BJ (cell line): ENCODE measurements at places on chromosomes 12 and 14.

DNA sequence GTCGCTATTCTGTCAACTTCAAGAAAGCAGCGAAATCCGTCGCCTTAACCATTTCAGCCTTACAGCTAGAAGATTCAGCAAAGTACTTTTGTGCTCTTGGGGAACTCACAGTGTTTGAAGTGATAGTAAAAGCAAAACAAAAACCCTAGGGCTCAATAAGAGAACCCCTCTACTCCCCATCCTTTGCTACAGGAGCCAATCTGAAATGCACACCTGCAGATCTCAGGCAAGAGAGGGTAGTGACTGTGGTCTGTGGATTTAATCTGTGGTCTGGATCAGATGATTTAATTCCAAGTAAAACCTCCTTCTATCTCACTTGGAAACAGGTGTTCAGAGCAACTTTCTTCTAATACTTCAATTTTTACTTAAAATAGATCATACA is 422.9 kb upstream of the OR4E1 start:
- DNase-seq = no peak

- no peak for DNase-seq
Measured at GRCh38 chr14:51552768-51553404, 98.8 kb upstream of the FRMD6 start.

DNA sequence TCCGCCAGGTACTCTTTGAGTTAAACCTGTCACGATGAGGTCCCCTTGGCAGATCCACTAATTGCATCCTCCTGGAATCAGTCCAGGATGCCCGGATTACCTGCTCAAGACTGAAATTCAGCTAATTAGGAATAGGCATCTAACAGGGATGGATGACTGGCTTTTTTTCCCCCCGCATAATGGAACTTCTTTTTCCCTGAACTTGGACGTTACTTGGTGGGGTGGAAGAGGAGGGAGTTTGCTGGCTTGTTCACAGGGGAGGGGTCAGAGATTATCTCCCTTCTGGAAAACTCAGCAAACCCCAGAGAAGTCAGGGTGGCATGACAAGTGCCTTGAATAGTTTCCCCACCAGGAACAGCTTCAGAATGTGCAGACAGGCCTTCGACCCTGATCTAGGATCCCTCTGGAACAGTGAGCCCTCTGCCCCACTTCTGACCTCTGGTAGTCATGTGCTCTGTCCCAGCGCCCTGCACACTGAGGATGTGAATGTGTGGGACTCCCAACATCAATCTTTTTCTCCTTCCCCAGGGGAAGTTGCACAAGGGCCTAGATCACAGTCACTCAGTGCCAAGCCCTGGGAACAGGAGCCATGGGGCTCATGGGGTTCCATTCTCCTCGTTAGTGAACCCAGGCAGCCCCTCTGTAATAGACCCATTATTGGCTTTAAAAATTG is 142.5 kb downstream of the SMOC1 start:
- DNase-seq = no peak

DNA sequence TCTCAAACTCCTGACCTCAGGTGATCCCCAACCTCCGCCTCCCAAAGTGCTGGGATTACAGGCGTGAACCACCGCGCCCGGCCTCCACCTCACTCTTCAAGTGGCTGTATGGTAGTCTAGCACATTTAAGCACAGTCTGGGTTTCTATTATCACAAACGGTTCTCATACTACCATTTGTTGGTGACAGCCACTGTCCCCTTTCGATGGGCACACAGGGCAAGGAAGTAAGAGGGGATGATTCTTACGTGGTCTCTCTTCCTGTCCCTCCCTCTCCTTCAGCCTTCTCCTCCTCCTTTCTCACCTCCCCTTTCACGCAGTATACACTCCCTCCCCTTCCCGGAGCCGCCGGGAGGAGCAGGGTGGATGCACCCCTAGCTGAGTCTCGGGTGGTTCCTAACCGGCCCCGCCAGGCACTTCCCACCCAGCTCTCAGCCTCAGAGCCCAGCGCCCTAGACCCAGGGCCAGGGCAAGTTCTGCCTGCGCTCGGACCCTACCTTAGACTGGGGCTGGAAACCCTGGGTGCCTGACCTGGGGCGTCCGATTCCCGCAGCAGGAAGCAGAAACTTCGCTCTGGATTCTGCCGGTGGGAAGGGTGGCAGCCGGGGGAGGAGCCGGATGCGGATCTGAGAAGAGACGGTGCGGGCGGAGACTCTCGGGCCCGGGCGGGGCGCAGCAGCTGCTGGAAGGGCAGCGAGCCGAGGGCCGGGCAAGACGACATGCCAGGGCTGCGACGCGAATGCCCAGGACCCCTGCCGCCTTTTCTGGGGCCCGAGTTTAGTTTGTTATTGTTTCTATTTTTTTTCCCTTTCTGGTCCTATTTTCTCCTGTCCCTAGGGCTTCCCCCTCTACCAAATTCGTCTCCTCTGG is at the start of gene TEP1:
TSS of gene TEP1 (minus strand) at position 626 of the 868 bp plus-strand sequence. CDS start 5,062 bp downstream, outside the sequence.
- DNase-seq = peak; percentile 34

DNA sequence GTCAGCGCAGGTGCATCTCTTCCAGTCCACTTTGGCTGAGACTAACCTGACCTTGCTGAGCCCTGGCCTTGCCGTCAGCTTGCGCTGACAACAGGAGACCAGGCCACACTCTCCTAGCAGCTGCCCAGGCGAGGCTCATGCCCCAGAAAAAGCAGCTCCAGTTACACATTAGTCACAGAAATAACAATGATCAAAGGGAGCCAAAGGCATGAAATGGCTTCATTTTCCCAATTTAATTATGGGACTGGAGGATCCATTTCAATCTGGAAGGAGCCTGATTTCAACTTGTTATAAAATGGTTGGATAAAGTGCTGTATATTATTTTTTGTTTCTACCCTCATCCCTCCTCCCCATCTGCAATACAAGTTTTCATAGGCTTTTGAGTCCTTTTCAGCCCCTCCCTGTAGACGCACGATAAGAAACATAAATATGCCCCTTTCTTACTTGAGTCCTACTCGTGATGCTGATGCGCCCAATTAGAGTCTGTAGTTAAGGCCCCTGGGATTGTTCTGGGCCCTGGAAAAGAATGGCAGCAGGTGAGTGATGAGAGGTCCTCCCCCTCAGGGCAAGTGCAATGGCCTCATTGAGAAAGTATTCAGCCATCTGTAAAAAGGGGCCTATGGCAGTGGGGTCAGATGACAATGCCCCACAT is 376.0 kb downstream of the C12orf75 start:
- peak; percentile 19 for DNase-seq

DNA sequence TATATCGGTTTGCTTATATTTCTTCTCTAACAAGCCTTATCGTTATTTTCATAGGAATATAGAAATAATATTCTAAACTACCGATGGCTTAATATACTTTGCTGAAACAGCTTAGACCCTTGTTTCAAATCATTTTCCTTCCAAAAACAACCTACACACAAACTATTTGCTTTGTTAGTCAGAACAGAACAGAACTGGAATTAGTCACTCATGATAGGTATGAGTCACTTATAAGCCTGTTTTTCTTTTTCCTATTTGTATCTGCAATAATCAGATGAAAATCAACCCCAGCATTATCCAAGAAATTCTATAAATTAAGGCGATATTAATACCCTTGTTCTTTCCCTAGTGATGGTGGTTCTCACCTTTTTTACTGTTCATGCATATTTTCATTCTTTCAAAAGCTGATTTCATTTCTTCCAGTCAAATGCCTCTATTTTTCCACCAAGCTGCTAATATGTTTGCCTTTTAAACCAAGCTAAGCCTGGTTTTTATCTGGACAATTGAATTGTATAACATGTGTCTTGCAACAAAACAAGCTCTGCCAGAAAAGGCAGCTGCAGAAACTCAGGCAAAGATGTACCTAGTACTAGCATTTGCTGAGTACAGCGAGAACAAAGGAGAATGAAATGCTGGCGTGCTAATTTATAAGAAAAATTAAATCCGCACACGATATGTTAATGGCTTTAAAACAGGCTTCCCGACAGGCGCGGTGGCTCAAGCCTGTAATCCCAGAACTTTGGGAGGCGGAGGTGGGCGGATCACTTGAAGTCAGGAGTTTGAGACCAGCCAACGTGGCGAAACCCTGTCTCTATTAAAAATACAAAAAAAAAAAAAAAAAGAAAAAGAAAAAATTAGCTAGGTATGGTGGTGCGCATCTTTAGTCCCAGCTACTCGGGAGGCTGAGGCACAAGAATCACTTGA is 1418.2 kb downstream of the AACS start:
- peak; percentile 13 for DNase-seq

DNA sequence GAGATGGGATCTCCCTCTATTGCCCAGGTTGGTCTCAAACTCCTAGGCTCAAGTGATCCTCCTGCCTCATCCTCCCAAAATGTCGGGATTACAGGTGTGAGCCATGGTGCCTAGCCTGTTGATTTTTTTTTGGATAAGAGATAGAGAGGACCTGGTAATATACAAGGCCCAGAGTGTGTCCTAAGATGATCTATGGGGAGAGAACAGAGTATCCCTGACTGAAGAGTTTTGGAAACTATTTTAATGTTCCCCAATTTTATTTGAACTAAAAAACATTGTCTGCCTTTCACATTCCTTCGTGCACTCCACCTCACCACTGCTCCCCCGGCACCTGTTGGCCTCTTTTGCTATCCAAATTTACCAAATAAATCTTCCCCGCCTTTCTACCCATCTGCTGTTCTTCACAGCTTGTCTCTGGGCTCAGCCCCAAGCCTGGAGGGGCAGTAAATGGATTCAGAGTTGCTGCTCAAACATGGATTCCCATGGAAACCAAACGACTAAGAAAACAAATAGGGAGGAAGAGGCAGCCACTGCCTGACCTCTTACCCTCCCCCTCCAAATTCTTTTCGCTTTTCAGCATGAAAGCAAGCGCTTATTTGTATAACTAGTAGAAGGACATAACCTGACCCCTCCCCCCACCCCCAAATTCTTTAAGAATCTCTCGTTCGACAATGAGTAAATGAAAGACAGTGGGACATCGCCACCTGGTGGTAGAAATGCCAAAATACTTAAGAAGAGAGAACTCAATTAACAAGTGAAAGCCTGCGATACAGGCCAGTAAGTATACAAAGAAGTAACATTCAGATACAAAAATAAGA is 22.6 kb downstream of the OR10G3 start:
- peak; percentile 91 for DNase-seq

DNA sequence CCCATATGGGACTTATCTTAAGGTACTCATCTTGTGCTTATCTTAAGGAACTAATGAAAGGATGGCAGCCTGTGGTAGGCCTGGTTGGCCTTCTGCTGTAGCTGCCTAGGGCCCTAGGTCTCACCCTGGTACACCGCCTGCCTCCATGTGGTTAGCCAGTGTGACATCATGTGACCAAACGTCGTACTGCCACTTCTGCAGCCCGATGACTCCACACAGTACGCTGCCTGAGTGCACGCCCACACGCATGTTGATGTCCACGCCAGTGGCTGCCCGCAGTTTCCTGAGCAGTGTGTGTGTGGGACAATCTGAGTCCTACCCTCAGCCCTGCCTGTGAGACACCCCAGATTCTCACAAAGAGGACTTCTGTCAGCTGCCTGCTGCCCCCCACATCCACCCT is 5.1 kb downstream of the ADCY4 start:
- no peak for DNase-seq

DNA sequence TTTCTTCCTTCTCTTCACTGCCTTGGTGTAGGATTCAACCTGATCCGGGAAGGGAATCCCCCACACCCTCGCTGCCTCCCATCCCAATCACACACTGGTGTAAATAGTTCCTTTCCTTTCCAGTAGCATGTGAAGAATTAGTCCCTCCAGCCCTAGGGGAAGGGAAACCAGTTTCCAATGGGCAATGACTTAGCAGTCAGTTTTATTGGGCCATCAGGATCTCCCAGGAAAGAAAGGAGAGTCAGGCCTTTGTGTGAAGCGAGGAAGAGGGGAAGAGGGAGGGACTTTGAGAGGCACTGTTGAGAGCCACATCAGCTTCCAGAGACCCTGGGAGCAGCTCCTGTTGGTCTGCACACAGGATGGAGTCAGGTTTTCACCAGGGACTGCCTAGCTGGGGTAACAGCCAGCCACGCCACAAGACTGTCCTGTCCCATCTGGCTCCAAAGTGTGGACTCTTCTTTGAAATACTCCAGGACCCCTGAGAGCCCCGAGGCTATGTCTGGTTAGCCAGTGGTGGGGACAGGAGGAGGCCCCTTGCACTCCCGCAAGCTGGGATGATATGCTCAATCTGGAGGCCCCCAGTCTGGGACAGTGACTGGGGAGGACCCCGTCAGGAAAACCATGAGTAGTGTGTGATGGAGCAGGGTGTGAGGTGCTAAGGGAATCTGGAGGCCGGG is 27.9 kb downstream of the MOAP1 start:
- no peak for DNase-seq

- DNase-seq = no peak
Measured at GRCh38 chr12:8096281-8096915, 14.3 kb downstream of the NECAP1 start.

GRCh38 chr14:102898776-102899515 is 23.5 kb upstream of the AMN start:
- no peak for DNase-seq

DNA sequence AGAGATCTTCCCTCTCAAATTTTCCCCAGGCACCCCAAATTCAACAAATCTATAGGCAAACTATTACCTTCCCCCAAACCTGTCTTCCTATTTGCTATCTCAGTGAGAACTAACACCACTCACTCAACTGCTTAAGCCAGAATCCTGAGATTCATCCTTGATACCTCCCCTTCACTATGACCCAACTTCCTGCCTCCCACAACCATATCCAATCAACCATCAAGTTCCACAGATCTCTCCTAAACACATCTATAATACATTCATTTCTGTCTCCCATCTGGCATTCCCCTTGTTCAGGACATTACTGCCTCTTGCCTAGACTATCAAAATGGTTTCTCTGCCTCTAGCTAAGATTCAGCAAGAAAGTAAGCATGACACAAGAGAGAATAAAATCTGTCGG is 21.3 kb downstream of the YAF2 start:
- no peak for DNase-seq

DNA sequence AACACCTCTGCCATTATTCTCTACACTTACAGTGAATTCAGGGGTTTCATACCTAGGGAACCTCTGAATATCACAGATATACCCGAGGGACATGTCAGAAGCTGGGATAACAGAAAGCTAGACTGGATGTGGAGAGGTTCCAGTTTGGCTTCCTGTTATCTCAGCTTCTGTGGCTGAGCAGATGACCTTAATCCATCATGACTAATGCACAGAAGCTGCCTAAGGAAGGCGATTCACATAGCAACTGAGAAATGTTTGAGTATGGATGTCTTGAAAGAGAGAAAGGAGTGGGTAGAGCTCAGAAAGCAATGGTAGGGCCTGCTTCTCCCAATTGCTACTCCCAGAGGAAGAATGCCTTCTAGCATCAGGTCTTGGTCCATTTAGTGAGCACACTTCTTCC is 187.6 kb downstream of the RMST start:
- no peak for DNase-seq

- DNase-seq = no peak
Measured at GRCh38 chr14:92832137-92832700, 38.1 kb downstream of the GOLGA5 start.

DNA sequence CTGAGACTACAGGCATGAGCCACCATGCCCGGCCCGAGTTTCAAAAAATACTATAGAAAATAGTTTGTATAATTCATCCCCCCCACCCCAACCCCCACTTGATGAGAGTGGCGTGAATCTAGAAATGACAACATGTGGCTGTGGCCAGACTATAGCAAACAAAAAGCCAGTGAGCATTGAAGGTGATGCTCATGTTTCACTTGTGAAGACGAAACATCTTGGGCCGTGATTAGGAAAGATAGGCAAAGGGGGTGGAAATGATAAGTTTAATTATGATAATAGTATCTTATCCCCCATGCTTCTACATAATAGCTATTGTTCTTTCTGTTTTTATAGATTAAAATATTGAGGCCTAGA is 8.5 kb downstream of the BORCS5 start:
- no peak for DNase-seq

GRCh38 chr12:49748306-49748705 is 6.9 kb downstream of the TMBIM6 start:
- DNase-seq = no peak
